ENCODE measurements at places on chromosomes 12 and 14.

- no peak for DNase-seq
Observed at GRCh38 chr12:19642345-19642744, 203.1 kb downstream of the AEBP2 start.

GRCh38 chr12:6465467-6466183 lies 4.9 kb downstream of the VAMP1 start:
- peak; percentile 65 for DNase-seq

GRCh38 chr12:26953447-26953846 lies 15.2 kb downstream of the FGFR1OP2 start:
- no peak for DNase-seq

DNA sequence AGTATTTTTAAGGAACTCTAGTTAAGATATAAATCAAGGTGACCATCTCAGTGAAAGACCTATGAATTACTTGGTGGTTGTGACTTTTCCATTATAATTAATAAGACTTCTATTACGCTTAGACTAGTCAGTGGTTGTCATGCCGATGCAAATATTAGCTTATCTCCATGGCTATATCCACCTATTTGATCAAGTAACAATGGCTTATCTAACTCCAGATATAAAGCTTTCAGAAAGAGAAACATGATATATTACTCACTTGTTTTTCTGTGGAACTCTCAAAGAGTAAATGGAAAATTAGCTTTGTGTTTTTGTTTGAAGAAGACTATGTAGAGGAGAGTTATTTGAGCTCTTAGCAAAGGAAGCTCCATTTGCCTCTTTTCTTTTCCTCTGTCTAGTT lies 323.8 kb upstream of the DCN start:
- DNase-seq: no peak

DNA sequence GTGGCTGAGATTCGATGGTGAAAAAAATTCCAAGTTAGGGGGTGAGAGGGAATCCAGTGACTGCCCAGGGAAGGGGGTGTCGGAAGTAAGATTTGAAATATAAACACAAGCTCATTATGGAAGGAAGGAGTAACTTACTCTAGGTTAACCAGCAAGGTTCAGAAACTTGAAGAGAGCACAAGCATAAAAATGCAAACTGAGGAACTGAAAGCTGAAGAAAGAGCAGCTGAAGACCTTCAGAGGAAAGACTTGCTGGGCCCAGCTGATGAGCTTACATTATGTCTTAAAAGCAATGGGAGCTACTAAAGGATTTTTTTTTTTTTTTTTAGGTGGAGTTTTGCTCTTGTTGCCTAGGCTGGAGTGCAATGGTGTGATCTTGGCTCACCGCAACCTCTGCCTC lies 189.7 kb upstream of the GRIN2B start:
- DNase-seq: no peak

DNA sequence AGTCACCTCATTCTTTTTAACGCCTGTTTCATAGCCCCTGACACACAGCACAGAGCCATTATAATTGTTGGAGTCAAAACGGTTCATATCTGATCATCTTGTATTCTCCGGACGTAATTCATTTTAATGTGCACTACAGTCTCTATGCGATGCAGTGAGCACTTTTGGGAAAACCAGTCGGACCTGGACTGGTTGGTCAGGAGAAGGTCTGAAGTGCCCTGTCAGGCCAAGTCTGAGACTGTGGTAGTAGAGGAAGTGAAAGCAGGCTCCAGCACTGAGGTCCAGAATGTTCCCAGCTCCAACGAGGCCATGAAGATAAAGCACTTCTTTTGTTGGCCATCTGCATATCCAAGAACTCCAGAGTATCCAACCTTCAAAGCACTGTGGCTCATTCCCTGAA lies 117.1 kb upstream of the NCOR2 start:
- DNase-seq: no peak

- no peak for DNase-seq
Observed at GRCh38 chr12:19964549-19964948, 403.8 kb upstream of the PDE3A start.

GRCh38 chr12:44647917-44648690 lies 228.0 kb downstream of the NELL2 start:
- no peak for DNase-seq

DNA sequence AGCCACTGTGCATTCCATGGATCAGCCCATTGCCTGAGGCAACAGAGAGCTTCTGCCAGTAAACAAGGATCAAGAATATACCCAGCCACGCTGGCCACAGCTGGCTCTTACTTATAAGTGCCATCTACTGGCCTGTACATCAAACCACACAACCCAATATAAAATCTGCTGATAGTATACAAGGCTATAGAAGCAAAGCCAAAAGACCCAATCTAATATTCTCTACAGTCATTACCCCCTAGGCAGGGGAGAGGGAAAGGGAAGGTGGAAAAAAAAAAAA lies 4.4 kb upstream of the FAM186B start:
- DNase-seq: no peak

GRCh38 chr12:110531741-110532333 lies 29.7 kb downstream of the RAD9B start:
- no peak for DNase-seq

DNA sequence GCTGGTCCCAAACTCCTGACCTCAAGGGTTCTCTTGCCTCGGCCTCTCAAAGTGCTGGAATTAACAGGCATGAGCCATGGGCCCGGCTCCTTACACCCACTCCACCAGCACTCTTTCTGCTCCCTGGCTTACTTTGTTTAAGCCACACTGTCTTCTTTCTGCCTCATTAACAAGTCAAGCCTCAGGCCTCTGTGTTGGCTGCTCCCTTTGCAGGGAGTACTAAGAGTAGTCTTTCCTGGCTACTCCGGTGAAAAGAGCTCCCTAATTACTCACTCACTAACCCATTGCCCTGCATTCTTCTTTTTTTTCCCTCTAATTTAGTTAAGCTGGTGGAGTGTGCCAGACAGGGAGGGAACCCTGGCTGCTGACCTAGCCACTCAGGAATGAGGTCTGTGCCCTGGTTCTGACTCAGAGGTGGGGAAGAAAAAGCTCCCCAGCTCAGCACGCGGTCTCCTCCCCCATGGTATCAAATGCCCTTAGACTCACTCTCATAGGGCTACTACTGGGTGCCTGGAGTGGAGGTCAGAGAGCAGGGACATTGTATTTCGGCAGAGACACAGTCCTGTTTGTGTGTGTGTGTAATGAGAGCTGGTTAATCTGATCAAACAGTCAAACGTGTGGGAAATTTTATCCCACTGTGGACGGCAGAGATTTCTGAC lies 19.8 kb downstream of the GALNT6 start:
- peak; percentile 42 for DNase-seq

GRCh38 chr12:106739815-106740530 lies 34.5 kb upstream of the RIC8B start:
- DNase-seq: no peak

GRCh38 chr12:39395866-39396265 lies 47.1 kb downstream of the KIF21A start:
- DNase-seq: no peak

DNA sequence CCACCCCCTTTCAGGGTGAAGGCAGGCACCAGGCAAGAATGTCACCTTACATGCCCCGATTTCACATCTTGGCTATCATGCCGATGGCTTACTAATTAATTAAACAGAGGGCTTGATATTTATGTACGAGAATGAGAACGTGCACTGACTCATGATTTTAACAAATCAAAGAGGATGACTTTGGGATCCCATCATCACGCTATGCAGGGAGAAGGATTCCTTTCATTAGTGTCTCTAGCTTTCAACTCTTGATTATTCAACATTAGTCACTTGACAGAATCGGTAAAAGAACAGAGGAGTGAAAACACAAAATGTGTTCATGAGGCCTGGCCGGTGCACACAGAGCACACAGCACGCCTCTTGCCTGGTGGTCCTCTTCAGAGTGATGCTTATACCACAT lies 80.6 kb downstream of the PRKAB1 start:
- no peak for DNase-seq

- DNase-seq: no peak
Observed at GRCh38 chr14:30648471-30648870, 26.4 kb downstream of the SCFD1 start.

GRCh38 chr12:13373131-13373530 lies 176.6 kb downstream of the EMP1 start:
- DNase-seq: no peak

DNA sequence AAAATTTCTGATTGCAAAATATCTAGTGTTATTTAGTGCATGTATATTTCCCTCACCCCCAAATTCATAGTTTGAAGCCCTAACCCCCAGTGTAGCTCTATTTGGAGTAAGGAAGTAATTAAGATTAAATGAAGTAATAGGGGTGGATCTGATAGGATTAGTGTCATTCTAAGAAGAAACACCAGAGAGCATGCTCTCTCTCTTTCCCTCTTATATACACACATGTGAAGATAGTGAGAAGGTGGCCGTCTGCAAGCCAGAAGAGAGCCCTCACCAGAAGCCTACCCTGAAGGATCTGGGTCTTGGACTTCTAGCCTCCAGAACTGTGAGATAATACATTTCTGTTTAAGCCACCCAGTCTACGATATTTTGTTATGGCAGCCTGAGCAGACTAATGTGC lies 120.3 kb downstream of the TMEM30B start:
- DNase-seq: no peak

GRCh38 chr12:86948851-86949250 lies 692.7 kb upstream of the MGAT4C start:
- no peak for DNase-seq

- no peak for DNase-seq
Observed at GRCh38 chr14:33631021-33631420, 319.9 kb downstream of the EGLN3 start.

DNA sequence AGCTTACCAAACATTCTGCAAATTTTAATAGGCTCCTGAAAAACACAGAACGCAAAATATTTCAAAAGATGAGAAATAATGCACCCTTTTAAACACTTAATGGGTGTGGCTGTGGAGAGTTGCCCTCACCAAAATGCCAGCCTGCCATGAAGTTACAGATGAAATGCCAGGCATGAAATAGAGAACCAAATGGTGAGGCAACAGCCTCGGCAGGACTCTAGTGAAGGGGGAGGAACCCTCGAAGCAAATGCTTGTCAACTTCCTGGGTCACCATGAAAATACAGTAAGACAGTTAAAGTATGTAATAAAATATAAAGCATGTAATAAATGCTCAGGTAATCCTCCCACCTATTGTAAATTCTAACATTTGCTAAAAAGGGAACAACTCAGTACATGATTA lies 24.1 kb downstream of the DUSP16 start:
- DNase-seq: no peak

DNA sequence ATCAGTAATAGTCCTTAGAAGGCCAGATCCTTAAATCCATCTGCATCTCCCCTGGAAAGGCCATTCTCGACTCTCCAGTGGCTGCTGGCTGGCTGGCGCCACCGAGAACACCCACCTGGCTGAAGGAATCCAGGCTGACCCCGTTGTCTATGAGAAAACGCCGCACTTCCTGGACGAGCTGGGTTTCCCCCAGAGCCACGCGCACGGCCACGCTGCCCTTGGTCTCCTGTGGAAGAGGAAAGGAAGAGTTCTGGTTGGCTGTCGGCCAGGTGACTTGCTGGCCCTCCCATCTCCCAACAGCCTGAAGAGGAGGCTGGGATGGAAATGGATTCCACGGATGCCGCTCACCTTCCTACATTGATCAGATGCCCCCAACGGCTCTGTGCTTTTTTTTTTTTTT lies 23.9 kb downstream of the RBM19 start:
- DNase-seq: no peak

DNA sequence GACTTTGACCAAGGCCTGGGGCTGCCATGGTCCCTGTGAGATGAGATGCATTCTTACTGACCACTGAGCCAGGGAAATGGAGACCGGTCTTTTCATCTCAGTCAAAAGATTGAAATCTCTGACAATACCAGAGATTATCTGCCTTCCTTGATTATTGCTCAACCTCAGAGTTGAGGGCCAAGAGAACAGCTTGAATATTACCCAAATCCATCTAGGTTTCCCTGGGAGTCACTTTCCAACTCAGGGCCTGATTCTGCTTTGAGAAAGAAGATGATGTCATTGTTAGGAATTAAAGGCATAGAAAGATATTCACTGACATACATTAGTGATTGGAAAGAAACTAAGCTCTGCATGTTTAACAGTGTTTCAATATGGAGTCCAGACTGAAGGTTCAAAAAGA lies 515.9 kb upstream of the TBX3 start:
- DNase-seq: no peak

Measured in right hindlimb (tissue), 1 donor.